ENCODE measurements at places on chromosomes 2 and 18. TPM values are rescaled to one million over a fixed set of nuclear protein-coding genes. Genes with fewer than 3 reads are reported as not detected.

DNA sequence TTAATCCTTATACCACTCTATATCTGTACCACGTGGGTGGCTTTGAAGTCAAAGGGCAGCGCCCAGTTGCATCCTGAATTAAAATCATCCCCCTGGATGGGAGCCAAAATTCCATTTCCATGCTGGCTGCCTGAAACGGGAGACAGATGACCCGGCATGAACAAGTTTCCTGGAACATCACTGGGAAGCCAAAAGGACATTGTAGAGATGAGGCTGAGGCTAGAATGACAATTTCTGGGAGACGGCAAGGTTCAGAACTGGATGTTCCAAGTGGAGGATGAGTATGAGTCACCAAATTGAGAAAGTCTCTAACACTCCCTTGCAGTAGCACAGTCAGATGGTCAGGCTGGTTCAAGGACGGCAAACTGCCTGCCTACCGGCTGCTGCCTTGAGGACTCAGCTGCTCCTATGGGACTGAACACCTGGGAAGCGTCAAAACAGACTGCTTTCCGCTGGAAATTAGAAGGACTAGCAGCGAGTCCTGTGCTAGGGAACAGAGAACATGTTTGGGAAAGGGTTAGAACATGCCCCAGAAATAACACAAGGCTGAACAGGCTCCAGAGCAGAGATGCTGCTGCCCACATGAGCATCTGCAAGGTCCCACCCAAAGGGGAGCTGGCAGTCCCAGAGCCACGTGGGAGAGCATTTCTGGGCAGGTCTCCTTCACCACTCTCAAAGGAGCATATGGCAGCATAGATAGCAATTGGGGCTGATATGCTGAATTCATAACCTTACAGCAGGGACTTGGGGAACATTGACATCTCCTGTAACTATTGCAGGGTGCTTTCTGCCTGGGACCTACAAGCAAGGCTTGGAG lies 32.0 kb downstream of the YPEL5 start:
- peak; percentile 30 for DNase-seq

DNA sequence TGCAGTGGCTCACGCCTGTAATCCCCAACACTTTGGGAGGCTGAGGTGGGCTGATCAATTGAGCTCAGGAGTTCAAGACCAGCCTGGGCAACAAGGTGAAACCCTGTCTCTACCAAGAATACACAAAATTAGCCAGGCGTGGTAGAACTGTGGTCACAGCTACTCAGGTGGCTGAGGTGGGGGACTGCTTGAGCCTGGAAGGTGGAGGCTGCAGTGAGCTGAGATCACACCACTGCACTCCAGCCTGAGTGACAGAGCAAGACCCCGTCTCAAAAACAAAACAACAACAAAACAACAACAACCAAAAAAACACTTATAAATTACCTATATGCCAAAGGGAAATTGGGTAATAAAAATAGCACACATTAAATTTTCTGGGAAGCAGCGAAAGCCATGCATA lies 141.6 kb downstream of the HDAC4 start:
- no peak for DNase-seq

DNA sequence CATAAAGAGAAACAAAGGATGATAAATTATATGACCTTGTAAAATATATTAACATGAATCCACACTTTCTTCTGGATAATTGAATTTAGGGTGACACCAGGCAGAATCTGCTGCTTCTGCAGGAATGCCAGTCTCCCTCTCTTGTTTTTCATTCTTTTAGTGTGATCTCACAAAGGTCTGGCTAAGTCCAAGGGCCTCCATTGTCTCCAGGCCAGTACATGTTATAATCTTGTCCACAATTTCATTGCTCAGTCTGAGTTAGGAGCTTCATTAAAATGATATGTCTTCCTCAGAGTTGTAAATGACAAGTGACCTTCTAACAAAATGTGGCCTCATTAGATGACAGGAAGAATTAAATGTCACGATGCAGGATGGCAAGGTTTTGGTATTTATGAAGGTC lies 110.2 kb downstream of the APOB start:
- no peak for DNase-seq

- peak; percentile 95 for DNase-seq
These were observed 150.8 kb downstream of the THSD7B start for GRCh38 chr2:136916131-136916530.

The SERPINB12 gene
- total RNA-seq = not detected

The STARD6 gene
- 0.69 TPM for total RNA-seq

The REG3G gene
- not detected for total RNA-seq
